ENCODE measurements at places on chromosomes 1 and 21.

DNA sequence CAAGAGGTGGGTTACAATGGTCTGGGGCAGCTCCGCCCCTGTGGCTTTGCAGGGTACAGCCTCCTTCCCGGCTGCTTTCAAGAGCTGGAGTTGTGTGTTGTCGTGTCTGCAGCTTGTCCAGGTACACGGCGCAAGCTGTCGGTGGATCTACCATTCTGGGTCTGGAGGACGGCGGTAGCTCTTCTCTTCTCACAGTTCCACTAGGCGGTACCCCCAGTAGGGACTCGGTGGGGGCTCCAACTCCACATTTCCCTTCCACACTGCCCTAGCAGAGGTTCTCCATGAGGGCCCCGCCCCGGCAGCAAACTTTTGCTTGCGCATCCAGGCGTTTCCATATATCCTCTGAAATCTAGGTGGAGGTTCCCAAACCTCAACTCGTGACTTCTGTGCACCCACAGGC lies 12.3 kb upstream of the CDCP2 start:
- DNase-seq = no peak

DNA sequence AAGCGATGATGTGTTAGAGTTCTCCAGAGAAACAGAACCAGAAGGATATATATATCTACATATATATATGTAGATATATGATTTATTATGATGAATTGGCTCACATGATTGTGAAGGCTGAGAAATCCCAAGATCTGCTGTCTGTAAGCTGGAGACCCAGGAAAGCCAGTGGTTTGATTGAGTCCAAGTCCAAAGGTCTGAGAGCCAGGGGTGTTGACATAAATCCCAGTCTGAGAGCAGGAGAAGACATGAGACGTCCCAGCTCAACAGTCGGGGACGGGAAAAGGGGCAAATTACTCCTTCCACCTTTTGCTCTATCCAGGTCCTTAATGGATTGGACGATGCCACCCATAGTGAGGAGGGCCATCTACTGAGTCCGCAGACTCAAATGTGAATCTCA lies 126.6 kb downstream of the PRDM2 start:
- DNase-seq = no peak

DNA sequence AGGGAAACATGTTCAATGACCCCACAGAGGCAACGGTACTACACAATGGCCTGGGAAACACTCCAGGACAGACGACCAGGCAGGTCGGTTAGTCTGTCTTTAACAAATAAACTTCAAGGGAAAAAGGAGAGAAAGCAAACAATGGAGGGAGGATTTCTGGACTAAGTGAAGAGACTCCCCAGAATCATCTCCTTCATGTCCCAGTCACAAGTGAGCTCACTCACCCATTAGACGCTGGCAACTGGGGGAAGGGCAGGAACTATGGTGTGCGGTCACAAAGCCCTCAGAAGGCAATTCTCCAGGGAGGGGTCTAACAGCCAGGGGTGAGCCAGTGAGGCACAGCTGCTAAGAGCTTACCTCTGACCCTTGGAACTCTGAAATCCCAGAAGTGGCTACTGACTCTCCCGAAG lies 55.7 kb upstream of the NADK start:
- DNase-seq = peak; percentile 49

DNA sequence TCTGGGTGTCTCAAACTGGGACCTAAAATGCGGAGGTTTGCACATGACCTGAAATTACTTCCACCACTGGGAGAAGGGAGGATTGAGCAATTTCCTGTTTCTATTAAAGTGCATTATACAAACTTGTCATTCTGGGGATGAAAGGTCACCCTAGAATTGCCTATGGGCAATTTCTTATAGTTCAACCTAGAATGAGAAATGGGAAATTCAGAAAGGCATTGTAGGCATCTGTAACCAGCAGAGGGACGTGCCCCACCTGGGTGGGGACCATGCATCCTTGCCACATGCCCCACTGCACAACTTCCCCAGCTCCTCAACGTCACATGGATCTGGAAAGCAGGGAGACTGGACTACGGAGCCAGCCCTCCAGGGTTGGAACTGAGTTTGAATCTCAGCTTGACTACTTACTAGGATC lies 47.0 kb downstream of the MRPL39 start:
- peak; percentile 41 for DNase-seq
